T-helper 17 cell (primary cell): ENCODE measurements at places on chromosomes 2 and 18.

GRCh38 chr2:29066271-29066860, 8.0 kb downstream of the PCARE start:
- DNase-seq, result no peak

- DNase-seq, result no peak
Measured at GRCh38 chr18:59085126-59085794, 54.4 kb upstream of the SEC11C start.

DNA sequence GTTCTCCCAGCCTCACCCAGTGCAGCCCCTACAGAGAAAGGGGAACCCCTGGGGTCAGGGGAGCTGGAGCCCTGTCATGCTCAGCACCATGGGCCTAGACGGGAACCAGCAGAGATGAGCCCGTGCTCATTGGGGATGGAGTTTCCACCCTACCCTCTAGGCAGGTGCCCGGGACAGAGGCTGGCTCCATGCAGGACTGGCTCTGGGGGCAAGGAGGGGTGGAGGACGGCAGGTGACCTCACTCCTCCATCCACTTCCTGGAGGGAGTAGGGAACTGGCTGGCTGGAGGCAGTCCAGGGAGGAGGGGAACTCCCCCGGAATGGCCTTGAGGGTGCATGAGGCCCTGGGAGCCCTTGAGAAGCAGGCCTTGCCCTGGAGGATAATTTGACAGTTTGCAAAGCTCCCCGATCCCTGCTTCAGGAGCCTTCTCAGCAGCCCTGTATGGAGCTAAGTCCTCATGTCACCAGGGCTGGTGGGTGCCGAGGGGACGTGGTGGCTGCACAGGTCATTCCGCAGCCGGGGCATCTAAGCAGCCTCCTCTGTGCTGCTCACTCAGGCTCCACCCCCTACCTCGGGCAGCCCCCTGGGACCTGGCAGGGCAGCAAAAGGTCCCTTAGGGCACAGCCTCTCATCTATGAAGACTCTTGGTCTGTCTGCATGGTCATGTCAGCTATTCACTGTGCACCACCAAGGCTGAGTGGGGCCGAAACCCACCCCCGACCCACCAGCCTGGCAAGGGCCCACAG, 2.1 kb downstream of the NEURL3 start:
- no peak for DNase-seq

DNA sequence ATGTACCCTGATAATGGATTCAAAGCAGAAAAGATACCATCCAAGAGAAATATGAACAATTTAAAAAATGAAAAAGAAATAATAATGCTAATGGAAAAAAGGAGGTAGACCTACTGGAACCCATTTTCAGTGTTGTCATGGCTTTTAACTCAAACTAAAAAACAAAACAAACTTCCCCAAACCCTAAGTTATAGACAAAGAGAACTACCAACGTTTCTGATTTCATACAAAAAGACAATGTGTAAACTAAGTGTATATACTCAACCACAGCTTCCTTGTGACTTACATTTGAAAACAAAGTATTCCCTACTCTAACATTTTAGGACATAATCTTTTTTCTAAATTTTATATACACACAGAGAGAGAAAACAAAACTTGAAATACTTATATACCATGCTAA, 45.9 kb downstream of the ACVR1 start:
- DNase-seq, result no peak

- no peak for DNase-seq
Measured at GRCh38 chr2:236366049-236366387, 101.8 kb upstream of the ASB18 start.

GRCh38 chr18:21682371-21683051, 22.1 kb downstream of the ABHD3 start:
- no peak for DNase-seq

DNA sequence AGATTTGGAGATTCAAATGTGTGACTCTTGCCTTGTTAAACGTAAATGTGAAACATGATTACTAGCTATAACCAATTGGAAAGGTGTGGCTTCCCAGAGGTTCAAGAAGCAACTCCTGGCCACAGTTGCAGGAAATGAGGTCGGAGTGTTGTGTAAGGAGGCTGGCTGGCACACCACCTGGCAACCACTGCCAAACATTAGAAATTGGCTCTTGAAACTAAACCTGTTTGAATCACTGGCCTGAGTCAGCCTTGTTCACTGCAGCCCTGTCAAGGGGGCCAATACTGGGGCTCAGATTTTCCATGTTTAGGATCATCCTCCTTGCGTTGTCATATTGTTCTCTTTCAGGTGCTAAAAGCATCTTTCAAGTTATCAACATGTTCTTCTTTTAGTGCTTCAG, 206.3 kb downstream of the ARL6IP6 start:
- no peak for DNase-seq
